ENCODE measurements at places on chromosomes 4 and X.

- DNase-seq, result peak; percentile 34
Measured at GRCh38 chr4:37561803-37562207, 124.4 kb downstream of the RELL1 start.

GRCh38 chrX:41153448-41153847, 68.2 kb downstream of the USP9X start:
- no peak for DNase-seq

GRCh38 chrX:143094417-143095023, 68.8 kb downstream of the SPANXN4 start:
- no peak for DNase-seq

DNA sequence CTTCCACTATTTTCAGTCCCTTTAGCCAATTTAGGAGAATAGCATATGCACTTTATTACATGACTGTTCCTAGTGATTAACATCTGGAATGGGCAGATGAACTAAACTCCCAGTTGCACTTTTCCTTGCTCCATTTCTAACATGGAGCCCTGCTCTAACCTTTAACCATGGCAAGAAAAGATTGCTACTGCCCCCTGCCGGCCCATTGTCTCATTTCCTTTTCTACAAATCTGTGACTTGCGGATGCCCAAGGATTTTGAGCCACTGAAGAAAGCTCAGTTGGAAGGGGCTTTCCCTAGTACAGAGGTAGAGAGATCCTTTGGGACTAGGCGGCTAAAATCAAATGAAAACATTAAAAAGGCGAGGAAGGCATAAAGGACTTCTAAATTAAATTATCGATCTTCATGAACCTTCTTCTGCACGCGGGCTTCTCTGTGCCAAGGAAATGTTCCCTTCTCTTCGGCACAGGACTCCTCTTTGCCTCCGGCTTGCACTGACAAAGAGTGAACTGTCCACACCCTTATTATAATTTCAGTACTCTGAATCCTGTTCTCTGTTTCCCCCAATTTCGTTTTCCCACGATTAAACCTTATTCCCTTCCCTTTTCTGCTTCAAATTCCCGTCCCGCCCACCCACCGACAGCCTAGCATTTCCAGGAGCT, 577 bp upstream of the GLRA2 start:
- DNase-seq, result peak; percentile 78

GRCh38 chr4:6591781-6592180, 16.8 kb downstream of the MAN2B2 start:
- DNase-seq, result no peak

- DNase-seq, result peak; percentile 76
Measured at GRCh38 chrX:154526901-154527675, 11.1 kb upstream of the FAM3A start.

DNA sequence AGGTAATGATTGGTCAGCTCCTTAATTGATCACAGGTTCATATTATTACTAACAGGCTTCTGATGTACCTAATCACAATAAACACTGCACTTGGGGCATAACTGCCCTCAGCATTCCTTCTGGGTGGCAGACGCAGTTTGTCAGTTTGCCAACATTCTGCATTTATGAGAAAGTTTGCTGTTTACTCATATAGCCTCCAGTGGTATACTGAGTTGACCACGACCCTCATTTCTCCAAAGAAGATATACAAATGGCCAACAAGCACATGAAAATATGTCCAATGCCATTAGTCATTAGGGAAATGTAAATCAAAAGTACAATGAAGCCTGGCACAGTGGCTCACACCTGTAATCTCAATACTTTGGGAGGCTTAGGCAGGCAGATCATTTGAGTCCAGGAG, 26.3 kb downstream of the EFHC2 start:
- no peak for DNase-seq

DNA sequence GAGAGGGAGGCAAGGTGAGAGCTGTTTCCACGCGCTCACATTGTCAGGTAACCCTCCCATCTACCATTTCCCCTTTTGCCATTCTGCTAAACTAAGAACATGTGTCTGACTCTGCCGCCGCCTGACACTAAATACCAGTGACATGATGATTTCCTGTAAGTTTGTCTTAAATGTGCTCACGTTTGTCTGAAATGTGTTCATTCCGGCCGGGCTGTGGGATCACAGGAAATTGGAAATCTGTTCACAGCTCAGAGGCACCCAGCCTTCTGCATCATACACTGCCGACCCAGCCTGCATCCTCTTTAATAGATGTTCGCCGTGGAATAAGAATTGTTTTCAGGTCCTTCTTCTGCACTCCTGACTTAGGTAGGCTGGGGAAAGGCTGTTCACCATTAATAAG, 336.2 kb upstream of the PPARGC1A start:
- no peak for DNase-seq

- DNase-seq, result no peak
Measured at GRCh38 chr4:10053635-10054453, 32.5 kb upstream of the SLC2A9 start.

- DNase-seq, result no peak
Measured at GRCh38 chrX:113770806-113771205, 813.1 kb upstream of the HTR2C start.

DNA sequence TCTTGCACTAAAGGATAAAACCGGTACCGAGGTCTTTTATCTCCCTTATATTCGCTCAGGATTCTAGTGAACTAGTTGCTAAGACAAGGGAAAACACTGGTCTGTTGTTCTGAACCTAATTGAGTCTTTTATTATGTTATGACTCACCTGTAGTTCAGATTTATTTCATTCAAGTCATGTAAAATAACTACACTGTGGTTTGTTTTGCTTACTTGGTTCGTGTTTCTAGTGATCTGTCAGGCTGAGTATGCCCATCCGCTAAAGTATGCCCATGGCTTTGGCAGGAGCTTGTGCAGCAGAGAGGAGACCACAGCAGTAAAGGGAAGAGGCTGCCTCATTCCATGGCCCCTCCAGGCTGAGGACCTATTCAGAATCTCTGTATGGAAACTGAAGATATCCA, 126.1 kb downstream of the AFF1 start:
- DNase-seq, result no peak

DNA sequence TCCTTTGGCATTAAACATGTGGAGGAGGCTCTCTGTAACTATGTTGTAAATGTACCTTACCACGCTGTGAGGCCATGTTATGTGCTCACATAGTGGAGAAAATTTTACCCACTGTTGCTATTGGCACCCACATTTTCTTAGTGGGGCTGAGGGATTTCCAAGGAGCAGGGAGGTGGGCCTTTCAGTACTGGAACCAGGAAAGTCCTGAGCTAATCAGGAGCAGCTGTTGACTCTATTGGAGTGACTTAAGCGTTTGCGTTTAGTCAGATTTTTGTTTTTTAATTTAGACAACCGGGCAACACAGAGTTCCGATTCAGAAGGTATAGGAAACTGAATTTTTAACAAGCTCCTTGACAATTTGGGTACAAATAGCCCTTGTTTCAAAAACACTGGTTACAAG, 30.7 kb upstream of the WDR17 start:
- DNase-seq, result no peak

- DNase-seq, result no peak
Measured at GRCh38 chr4:54723220-54723619, 65.5 kb downstream of the KIT start.

DNA sequence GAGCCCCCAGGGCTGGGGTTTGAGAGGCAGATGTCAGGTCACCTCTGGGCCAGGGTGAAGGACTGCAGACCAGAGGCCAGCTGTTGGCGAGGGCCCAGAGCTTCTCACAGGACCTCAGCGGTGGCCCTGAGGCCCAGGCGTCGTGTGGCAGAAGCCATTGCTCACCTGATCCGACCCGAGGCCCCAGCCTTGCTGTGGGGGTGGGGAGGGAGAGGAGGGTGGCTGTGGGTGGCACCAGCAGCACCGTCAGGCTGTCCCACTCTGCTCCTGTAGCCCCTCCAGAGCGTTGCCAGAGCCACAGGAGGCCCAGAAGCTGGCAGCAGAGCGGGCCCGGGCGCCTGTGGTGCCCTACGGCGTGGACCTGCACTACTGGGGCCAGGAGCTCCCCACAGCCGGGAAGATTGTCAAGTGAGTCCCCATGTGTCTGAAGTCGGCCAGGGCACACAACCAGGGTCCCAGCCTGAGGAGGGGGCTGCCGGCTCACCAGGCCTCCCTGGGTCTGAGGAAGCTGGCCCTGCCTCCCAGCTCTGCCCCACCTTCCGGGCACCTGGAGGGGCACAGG, 28.8 kb downstream of the UVSSA start:
- DNase-seq, result no peak

DNA sequence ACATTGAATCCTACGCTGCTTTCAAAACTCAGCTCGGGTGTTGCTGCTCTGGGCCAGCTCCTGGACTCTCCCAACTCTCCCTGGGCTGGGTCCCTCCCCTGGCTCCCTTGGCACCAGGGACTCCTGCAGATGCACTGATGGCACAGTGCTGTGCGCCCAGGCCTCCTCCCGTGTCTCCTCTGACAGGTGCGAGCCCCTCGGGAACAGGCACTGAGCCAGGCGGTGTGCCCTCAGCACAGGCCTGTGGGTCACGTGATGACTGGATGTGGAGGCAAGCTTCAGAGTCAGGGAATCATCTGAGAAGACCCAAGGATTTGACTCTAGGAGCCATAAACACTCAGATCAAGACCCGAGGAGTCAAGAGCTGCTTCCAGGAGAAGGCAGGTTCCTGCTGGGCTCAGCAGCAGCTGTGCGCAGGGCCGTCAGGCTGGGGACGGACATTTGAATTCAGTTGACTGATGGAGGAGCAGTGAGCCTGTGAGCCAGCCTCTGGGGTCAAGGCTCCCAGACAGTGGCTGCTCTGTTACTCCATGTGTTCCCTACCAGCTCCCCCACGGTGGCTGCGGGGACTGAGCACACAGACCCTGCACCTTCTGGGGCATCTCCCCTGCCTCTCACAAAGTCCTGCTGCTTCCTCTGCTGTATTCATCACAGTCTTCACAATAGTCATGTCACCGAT, 33.0 kb downstream of the NAT8L start:
- DNase-seq, result peak; percentile 17

DNA sequence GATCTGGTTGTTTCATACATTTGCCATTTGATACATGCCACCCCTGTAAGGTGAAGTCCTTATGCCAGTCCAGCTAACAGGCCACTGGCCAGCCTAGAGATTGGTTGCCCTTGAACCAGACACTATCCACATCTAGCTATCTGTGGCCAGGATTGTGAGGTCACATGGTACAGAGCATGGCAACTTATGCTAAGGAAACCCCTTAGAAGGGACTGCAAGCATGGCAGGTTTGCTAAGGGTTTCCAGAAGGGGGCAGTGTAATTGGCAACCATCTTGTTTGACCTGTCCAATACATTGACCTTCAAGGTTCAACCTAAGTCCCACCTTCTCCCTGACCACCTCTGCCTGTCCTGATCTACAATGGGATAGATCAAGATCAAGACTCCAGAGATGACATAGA, 47.5 kb downstream of the SMC1A start:
- no peak for DNase-seq

- DNase-seq, result peak; percentile 75
Measured at GRCh38 chr4:122830426-122831095, 3.9 kb downstream of the FGF2 start.

GRCh38 chr4:66899422-66900065, 645.8 kb downstream of the CENPC start:
- no peak for DNase-seq

GRCh38 chrX:102659790-102660757, 8.8 kb downstream of the GPRASP1 start:
- DNase-seq, result peak; percentile 93

DNA sequence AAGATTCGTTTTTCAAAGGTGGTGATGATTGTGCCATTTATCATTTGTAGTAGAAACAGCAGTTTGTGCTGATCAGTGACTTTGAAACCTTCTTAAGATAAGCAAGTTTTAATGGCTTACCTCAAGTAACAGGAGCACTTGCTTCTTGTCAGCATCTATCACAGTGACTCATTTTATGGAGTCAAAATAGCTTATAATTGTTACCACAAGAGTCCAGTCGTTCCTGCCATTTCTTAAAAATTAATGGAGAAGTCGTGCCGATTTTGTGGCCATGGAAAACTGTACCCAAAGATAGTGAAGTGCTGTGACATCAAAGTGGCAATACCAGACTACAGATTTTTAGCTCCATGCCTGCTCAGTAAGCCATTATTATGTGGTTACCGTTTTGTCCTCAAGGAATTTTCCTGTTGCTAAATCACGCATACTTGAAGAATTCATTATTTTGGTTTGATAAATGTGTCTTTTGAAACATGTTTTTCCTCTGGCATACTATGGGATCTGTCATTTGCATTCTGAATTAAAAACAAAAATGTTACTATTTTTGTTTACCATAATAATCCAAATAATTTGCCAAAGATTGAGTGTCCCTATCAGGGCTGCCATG, 129.9 kb downstream of the CBR4 start:
- DNase-seq, result no peak

DNA sequence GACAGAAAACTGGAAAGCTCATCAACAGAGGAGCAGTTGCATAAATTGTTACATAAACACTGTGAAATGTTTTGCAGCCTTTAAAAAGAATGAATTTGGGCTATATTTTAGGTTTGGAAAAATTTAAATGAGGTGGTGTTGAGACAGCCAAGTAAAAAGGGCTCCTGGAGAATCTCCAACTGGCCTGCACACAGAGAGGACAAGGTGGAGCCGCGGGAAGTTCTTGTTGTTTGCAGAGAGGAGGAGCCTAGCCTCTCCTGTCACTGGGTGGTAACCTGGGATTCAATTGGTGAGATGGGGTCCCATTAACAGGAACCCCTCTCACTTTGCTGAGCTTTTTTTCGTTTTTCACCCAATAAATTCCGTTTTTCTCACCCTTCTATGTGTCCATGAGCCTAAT, 13.4 kb downstream of the GIMD1 start:
- no peak for DNase-seq

- DNase-seq, result no peak
Measured at GRCh38 chr4:72631296-72631695, 62.3 kb upstream of the ADAMTS3 start.

GRCh38 chrX:135327299-135327698, 18.0 kb downstream of the ETDC start:
- no peak for DNase-seq

DNA sequence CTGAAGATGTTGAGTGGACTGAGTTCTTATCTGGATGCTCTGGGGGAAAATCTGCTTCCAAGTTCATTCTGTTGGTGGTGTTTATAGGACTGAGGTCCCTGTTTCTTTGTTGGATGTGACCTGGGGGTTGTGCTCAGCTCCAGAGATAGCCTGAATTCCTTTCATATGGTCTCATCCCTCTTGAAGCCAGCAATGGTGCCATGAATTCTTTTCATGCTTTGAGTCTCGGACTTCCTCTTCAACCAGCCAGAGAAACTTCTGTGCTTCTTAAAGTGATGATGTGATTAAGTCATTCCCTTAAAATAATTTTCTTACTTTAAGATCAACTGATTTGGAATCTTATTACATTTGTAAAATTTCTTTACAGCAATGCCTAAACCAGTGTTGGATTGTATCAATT, 233.8 kb upstream of the UGT8 start:
- DNase-seq, result no peak

- DNase-seq, result no peak
Measured at GRCh38 chrX:109218761-109219160, 263.1 kb downstream of the GUCY2F start.

GRCh38 chr4:20464381-20464780, 212.7 kb downstream of the SLIT2 start:
- DNase-seq, result no peak

DNA sequence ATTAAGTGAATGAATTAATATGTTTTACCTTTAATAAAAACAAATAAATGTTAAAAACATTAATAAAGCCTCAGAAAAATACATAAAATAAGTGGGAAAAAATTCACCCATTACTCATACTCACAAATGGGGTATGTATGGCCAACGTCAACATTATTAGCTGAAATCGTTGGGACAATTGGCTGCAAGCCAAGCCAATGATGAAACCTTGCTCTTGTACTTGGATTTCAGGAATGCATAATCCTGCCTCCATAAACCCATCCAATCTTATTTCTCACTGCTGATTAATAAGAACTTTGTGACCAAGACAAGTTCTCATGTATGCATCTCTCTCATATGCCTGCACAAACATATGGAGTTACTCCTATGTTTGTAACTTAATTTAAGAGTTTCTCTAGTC, 35.3 kb upstream of the ADAMTS3 start:
- no peak for DNase-seq
